CD4-positive, alpha-beta T cell treated with Interleukin-17A for 4 hours (primary cell): ENCODE measurements at places on chromosomes 11 and 22.
A peak's percentile ranks its signal among the peaks of the same experiment; 100 is the strongest.

DNA sequence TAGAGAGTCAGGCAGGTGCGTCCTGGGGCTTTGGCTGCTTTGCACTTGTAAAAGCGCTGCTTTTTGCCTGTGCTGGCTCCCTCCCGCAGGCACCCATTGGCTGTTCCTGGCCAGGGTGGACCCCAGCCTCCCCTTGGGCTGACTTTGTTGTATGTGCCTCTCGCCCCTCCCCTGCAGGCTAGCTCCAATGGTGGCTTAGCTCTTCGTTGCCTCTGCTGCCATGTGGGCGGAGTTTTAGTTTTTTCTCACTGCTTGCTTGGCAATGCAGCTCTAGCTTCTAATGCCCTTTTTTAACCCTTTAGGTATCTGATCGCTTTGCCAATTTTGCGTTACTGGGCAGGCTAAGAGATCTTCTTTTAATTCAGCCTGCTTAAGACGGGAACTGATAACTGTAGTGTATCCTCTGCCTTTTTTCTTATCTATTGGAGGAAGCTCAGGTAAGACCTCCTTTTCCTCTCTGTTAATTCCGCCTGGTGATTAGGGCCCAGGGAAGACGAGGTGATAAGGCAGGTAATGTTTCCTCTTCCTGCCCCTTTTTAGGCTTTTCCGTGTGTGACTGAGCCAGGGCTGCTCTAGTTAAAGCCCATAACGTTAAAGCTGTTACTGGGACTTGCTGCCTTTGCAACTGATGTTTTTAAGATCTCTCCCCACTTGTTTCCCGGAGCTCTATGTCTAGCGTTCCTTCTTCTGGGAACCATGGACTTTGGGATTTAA is 11.7 kb upstream of the GLYATL1 start:
- DNase-seq = peak; percentile 26

- no peak for DNase-seq
Observed at GRCh38 chr11:112270551-112271180, 10.0 kb upstream of the PLET1 start.

GRCh38 chr11:118082880-118083552 is 3.7 kb downstream of the SMIM35 start:
- DNase-seq = no peak

GRCh38 chr22:29050457-29050856 is 11.2 kb downstream of the C22orf31 start:
- no peak for DNase-seq

GRCh38 chr11:118406599-118407166 is 5.3 kb downstream of the ATP5MG start:
- no peak for DNase-seq

DNA sequence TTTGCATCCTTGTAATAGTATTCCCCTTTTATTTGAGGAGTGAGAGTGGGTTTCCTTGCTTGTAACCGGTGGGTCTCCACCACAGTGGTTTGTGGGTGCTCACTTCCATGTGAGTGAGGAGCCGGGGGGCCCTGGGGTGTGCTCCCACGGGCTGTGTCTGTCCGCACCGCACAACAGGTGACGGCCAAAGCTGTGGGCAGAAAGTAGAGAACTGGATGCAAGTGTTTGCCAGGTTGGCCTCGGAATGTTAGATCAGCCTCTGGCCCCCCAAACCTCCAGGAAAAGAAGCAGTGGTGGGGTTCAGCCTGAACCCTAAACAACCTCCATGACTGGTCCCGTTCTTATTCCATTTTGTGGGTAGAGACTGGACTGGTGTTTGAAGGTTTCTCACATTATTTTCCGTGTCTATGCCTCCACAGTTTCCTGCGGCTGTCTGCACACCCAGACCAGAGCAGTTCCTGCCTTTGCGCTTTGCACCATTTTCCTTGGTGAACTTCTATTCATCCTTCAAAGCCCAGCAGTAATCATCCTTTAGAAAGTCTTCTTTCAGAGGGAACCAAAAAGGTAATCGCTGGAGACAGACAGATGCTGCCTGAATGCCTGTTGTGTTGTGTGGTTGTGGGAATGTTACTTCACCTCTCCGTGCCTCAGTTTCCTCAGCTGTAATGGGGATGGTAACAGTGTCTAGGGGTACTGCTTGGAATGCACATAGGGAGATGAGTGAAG is 77.2 kb downstream of the MYEOV start:
- DNase-seq = no peak

DNA sequence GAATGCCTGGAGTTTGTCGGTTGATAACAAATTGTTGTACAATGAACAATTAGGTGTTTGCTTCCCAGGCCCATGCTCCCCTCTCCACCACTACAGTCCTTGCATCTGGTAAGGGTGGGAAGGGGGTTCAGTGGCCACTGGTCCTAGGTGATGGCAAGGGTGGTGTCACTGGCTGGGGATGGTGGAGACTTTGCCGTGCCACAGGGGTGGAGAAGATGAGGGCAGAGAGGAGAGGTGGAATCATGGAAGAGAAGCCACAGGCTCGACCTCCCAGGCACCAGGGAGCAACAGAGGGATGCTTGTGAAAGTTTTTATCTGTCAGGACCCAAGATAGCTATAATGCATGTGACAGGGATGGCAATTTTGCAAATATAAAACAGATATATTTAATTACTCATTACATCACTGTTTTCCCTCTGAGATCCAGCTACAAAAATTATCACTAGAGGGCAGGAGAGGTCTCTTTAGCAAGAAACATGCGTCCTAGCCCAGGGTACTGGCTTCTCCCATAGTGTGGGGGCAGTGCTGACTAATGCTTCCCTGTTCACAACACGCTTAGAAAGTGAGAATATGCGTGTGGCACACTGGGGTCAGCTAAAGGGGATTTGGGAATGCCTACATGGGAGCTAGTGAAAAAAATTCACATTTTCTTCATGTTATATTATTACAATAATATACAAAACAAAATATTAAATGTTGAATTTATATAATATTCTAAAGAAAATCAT is 49.0 kb upstream of the AMPD3 start:
- DNase-seq = peak; percentile 67
